ENCODE measurements at places on chromosomes 13 and 19.

- no peak for DNase-seq
Observed at GRCh38 chr13:110445722-110446574, 115.6 kb downstream of the RAB20 start.

- DNase-seq: peak; percentile 75
Observed at GRCh38 chr19:3146677-3147100, 10.9 kb downstream of the GNA15 start.

- no peak for DNase-seq
Observed at GRCh38 chr13:105159841-105160240, 1375.6 kb downstream of the EFNB2 start.

DNA sequence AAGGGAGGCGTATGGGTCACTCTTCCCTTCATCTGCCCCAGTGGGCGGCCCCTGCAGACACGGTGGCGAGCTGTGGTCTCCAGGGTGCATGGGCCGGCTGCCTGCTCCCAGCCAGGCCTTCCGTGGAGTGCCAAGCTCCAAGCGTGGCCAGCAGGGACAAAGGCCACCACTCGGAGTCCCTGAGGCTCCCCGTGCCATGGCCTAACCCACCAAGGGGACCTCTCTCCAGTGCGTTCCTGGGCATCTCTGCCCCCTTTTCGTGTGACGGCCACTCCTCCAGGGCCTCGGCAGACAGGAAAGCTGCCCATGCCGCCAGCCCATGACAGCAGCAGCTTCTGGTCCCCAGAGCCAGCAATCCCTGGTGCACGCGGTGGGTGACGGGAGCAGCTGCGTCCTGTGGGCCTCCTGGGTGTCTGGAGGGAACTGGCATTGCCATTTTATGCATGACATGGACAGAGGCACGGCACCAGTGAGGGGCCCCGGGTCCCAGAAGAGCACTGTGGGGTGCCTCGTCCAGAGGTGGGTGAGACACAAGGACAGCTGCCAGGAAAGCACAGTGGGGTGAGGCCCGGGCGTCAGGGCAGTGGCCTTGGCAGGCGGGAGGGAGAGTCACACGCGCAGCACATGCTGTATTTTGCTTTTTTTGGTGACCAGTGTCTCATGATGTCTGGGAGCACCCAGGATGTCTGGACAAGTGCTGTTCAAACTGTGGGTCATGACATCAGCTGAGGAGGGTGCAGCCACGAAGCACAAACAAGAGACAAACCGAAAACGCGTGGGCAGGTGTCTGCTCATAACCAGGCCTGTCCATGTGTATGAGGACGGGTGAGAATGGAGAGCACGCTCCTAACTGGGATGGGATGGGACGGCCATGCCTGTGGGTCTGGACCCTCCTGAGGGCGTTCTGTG is 32.3 kb downstream of the CEBPG start:
- no peak for DNase-seq

- DNase-seq: peak; percentile 62
Observed at GRCh38 chr19:34269968-34270621, 15.7 kb downstream of the GARRE1 start.

GRCh38 chr19:13623716-13624710 is 117.7 kb upstream of the CACNA1A start:
- no peak for DNase-seq

GRCh38 chr19:1383017-1383311 is 743 bp upstream of the NDUFS7 start:
- DNase-seq: no peak

DNA sequence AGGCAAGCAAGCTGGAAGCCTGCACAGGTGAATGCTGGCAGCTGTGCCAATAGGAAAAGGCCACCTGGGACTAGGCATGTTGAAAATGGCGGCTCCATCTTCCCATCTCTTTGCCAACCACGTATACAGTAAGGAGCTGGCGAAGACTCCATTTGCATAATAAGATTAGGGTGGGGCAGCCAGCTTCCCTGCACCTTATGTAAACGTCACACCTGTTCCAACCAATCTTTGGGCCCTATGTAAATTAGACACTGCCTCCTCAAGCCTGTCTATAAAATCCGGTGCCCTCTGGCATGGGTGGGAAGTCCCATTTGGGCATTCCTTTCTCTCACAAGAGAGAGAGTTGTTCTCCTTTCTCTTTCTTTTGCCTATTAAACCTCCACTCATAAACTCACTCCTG is 16.8 kb downstream of the ADGRE2 start:
- no peak for DNase-seq

- no peak for DNase-seq
Observed at GRCh38 chr13:36107521-36107920, 23.7 kb downstream of the DCLK1 start.

DNA sequence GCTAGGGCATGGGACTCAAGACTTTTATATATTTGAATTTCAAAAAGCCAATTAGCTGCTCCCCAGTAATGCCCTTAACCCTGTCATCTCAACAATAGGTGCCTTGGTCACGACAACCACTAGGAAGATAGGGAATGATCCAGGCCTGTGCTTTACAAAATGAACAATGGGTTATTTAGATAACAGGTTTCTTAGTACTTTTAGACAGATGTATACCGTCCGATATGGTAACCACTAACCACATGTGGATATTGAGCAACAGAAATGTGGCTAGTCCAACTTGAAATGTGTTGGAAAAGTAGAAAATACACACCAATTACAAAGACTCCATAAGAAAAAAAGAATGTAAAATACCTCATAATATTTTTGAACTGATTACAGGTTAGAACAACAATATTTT is 201.2 kb downstream of the LHFPL6 start:
- no peak for DNase-seq

DNA sequence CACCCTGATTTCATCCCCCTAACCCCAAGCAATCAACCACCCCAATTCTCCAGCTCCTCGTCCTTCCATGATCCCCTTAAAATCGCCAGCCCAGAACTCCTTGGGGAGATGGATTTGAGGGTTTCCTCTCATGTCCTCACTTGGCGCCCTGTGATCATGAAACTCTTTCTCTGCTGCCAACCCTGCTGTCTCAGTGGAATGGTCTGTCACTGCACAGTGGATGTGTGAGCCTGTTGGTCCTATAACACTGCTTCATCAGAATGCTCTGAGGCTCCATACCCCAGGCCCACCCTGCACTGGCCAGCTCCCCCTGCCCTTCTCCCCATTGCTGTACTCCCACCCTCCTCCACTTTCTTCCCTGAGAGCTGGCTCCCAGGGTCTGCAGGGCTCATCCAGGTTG is 12.6 kb upstream of the ZNF792 start:
- DNase-seq: no peak

- DNase-seq: no peak
Observed at GRCh38 chr13:113371061-113371460, 7.1 kb upstream of the GRTP1 start.

GRCh38 chr19:29309637-29310036 is 96.7 kb upstream of the UQCRFS1 start:
- no peak for DNase-seq

DNA sequence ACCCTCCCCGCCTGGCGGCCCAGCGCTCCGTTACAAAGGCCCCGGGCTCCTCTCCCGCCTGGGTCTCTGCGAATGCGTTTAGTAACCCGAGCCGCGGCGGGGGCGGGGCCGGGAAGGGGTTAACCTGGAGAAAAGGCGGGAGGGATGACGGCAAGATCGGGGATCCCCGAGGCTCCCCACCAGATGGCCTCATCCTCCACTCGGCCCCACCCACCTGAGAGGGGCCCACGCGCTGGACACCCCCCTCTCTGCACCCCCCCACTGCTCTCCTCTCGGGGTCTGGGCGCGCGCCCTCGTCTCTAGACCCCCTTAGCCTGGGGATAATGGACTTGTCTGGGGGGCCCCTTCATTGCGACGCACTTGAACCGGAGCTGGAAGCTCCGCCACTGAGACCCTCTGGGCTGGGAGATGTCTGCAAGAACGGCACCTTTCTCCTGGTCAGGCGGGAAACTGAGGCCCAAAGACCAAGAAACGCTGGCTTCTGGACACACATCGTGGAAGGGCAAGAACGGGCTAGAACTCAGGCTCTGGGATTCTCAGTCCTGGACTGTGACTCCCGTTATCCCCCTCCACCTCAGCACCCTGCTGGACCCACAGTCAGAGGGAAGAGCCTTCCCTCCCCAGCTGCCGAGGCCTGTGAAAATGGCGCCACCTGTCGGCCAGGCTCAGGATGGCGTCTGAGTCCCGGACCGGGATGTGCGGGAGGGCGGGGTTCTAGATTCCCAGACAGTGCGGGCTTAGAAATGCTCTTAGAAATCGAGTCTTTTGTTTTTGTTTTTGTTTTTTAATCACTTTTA is 2.9 kb upstream of the LTBP4 start:
- DNase-seq: peak; percentile 86

- no peak for DNase-seq
Observed at GRCh38 chr19:31666126-31666525, 316.9 kb upstream of the TSHZ3 start.

DNA sequence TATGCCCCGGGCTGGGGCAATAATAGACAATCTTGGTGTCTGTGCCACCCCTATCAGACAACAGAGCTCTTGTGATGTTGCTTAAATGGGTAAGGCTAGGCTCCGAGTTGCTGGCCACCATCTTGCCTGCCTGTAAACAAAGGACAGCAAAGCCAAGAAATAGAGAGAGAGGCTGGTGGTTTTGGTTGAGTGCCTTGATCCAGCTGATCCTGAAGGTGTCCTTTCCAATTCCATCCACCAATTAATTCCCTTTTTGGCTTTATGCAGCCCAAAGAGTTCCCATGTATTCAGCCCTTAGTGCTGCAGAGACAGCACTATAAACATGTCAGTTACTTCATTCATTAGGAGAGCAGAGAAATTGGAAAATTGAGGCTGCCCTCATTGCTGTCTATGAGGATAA is 41.7 kb upstream of the HOMER3 start:
- DNase-seq: no peak

- no peak for DNase-seq
Observed at GRCh38 chr13:83350569-83350968, 531.7 kb downstream of the SLITRK1 start.

DNA sequence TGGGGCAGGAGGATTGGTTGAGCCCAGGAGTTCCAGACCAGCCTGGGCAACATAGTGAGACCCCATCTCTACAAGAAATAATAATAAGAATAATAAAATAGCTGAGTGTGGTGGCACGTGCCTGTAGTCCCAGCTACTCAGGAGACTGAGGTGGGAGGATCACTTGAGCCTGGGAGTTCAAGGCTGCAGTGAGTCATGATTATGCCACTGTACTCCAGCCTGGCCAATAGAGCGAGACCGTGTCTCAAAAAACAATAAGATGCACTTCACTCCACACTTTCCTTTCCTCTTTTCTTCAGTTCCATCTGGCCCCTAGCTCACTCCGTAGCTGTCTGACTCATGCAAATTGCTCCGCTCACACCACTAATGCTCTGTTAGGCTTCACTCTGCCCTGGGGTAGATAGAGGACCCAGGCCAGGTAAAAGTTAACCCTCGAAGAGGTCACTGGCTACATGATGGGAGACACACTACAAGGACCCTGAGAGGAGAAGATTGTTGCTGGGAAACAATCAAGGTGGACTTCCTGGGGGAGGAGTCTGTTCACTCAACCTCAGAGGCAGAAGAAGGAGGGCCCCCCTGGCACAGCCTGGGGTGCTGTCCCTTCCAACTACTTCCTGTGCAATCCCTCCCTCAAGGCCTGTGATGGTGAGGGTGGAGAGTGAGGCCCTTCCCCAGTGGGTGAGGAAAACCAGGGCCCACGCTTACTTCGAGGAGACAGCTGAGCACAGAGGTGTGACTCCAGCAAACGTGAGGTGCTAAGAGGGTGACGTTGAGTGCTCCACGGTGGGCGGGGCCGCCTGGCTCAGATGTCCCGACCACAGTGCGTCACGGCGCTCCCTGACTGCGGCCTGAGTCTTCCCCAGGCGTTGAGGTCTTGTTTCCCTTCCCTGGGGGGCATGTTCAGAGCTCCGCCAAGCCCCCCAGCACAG is 8.8 kb upstream of the TNFSF9 start:
- peak; percentile 54 for DNase-seq

DNA sequence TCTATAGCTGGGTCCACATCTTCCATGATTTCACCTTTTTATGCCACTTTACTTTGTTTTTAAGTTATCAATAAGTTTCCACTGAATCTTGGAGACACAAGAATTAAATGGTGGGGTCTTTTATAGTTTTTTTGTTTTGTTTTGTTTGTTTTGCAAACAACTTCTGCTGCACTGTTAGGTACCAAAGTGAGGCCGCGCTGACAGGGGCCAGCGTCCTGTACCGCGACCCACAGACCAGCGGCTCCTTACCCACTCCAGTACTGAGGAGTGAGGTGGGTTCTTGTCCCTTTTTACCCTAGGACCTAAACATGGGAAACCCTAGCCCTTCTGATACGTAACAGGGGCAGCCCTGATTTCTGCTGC is 75.8 kb upstream of the MCF2L start:
- DNase-seq: no peak

GRCh38 chr13:113917096-113917495 is 53.2 kb upstream of the GAS6 start:
- DNase-seq: no peak

DNA sequence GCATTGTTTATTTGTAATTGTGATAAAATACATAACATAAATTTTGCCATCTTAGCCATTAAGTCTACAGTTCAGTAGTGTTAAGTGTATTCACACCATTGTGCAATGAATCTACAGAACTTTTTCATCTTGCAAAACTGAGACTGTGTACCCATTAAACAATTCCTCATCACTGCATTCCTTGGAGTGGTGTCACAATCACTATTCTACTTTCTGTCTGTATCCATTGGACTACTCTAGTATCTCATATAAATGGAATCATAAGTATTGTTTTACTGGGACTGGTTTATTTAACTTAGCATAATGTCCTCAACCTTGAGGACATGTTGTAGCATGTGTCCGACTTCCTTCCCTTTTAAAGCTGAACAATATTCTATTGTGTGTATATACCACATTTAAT is 36.8 kb downstream of the UFM1 start:
- no peak for DNase-seq

DNA sequence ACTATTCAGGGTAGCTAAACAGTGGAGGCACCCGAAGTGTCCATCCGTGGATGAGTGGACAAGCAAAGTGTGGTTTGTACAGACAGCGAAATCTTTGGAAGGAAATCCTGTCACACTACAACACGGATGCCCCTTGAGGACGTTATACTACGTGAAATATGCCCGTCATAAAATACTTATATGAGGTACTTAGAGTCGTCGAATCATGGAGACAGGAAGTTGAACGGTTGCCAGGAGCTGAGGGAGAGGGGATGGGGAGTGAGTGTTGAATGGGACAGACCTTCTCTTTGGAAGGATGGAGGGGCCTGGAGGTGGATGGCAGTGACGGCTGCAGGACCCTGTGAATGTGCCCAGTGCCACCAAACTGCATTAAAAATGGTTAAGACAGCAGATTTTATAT is 11.6 kb downstream of the ATP4B start:
- no peak for DNase-seq

DNA sequence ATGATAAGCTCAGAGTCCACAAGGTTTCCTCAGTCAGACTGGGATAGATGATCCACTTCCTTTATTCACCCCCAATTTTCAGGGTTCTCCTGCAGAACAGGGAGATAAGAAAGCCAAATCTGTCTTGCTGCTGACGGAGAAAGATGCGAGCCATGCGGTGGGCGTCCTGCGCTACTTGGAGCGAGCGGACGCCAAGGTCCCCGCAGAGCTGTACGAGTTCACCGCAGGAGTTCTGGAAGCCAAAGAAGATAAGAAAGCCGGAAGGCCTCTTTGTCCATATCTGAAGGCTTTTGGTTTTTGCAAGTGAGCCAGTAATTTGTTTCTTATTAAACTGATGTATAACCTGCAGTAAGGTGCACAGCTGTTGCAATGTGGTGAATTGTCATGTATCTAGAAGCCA is 66.7 kb downstream of the SLC7A9 start:
- no peak for DNase-seq

- no peak for DNase-seq
Observed at GRCh38 chr13:38417727-38418126, 68.1 kb downstream of the UFM1 start.

GRCh38 chr19:39814595-39814994 is 19.4 kb downstream of the DYRK1B start:
- DNase-seq: no peak
